ENCODE measurements at places on chromosomes 6 and 20.
A peak's percentile ranks its signal among the peaks of the same experiment; 100 is the strongest.

GRCh38 chr20:57717797-57718196, 8.0 kb upstream of the PMEPA1 start:
- no peak for DNase-seq

DNA sequence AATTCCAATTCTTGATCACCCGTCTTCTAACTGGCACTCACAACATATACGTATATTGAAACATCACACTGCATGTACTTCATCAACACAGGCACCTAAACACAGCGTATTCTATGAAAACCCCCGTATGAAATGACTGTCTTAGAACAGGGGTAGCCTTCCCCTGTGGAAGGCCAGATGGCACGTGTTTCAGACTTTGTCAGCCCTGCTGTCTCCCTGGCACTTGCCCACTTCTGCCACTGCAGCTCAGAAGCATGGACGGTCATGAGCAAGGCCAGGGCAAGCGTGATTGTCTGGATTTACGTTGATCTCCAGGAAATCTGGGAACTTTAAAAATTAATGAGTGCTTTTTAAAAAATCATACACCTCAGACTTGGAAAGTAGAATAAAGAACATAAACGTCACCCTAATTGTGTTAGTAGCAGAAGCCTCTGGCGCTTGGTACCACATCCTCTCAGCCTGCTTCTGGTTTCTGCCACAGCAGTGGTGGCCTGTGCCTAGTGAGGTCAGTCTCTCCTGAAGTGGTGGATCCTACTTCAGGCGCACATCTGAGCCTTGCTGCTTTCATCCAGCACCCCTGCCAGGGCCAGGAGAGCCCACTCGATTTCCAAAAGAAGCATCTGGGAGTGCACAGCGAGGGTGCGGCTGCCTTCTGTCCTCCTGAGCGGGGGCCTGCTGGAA, 18.3 kb downstream of the PDE10A start:
- no peak for DNase-seq

GRCh38 chr6:12403947-12404647, 113.9 kb downstream of the EDN1 start:
- DNase-seq: no peak

GRCh38 chr20:728256-728944, 39.9 kb downstream of the SLC52A3 start:
- DNase-seq: peak; percentile 51

DNA sequence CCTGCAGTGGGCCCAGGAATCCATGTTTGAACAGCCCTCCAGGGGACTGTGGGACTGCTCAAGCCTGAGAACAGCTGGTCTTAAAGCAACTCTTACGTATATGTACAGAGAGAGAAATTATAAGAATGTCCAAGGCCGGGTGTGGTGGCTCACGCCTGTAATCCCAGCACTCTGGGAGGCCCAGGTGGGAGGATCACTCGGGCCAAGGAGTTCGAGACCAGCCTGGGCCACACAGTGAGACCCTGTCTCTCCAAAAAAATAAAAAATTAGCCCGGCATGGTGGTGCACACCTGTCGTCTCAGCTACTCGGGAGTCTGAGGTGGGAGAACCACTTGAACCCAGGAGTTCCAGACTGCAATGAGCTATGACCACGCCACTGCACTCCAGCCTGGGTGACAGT, 134.0 kb downstream of the DTNBP1 start:
- DNase-seq: no peak

- no peak for DNase-seq
Measured at GRCh38 chr6:134449781-134450180, 131.9 kb upstream of the SGK1 start.

- DNase-seq: no peak
Measured at GRCh38 chr6:29590218-29590808, 5.4 kb downstream of the OR2H2 start.

DNA sequence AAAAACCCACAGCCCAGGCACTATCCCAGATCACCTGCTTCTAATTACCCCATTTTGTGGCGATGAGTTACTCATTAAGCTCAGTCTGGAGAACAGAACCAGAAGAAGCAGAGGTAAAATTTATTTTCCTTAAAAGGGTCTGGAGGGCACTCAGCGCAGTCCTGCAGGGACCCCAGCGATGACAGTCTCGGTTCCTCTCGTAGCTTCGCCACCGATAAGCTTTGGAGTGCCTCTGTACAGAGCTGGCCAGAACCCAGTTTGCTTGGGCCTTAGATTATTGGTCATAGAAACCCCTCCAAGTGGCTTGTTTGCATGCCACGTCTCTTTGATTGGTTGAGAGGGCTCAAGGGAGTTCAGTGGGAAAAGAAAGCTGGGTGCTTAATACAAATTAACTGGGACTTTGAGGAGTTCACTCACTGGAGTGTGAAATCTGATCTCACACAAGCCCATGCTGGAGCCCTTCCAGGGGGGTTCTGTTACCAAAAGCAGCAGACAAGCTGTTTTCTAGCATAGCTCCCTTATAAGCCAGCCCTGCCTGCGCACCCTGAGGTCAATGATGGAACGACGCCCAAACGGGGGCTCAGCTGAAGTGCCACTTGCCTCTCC, 158.5 kb upstream of the ARID1B start:
- DNase-seq: no peak

DNA sequence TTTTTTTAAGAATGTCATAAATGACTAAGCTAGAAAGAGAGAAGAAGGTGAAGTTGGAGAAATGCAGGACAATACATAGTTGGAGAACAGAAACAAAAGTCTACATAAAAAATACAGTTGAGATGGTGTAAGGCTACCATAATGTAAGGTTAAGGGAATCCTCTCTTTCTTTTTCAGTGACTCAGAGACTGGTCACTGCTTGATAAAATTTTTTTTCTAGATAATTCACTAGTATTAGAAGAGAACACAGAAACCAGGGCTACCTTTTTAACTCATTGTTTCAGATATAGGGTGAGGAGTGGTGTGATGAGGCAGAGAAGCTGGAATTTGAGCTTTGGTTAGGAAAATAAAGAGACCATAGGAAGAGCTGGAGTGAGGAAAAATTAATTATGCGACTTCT, 18.2 kb upstream of the EDN1 start:
- no peak for DNase-seq

DNA sequence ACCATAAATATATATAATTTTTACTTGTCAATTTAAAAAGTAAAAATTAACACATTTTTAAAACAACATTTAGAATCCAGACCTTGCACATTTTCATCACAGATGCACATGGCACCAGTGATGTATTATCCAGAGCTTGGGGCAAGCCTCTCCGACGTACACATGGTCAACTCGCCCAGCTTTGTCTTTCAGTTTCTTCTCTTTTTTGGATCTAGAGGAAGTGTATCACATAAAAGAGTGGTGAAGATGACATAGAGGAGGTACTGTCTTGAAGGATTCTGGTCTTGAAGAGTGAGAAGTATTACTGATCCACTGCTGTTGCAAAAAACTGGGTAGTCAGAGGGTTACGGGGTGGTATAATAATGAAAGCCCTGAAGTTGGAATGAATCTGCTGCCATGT, 46.9 kb upstream of the TAB2 start:
- DNase-seq: no peak

DNA sequence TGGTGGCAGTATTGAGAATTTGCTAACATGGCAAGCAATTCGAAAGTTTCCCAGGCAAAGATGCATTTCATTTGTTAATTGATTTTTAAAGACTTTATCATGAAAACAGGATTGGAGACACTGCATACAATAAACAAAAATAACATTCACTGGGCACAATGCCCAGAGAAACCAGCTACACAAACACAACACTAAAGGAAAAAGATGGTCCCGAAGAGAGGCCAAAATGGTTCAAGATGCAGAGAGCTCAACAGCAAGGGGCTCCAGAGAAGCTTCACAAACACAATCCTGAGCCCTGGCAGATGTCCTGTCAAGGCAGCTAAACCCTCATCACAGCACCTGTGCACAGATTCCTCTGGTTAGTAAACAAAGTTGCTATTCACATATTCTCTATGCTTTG, 79.3 kb downstream of the INSM1 start:
- DNase-seq: no peak

- no peak for DNase-seq
Measured at GRCh38 chr20:14445310-14445709, 107.9 kb upstream of the FLRT3 start.

DNA sequence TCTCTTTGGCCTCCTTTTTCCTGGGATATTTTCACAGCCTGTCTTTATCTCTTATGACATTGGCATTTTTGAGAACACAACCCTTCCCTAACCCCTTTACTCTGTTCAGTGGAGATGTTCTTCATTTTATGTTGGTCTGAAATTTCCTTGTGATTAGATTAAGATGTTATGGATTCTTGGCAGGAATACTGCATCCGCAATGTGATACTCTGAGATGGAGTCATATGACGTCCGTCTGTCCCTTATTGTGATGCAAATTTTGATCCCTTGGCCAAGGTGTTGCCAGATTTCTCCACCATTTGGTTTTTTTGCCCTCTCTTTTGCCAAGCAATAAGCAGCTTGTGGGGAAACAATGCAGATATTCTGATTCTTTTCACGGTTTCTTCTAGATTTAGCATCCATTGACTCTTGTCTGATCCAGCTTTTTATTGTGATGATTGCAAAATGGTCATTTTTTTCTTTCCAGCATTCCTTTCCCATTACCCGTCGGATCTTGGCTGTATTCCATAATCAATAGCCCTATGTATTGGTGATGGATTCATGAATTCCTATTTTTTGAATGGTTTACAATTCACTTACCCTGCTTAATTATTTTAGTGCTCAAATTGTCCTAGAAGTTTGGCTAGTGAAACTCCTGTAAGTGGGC, 85.1 kb downstream of the NCOA3 start:
- no peak for DNase-seq

DNA sequence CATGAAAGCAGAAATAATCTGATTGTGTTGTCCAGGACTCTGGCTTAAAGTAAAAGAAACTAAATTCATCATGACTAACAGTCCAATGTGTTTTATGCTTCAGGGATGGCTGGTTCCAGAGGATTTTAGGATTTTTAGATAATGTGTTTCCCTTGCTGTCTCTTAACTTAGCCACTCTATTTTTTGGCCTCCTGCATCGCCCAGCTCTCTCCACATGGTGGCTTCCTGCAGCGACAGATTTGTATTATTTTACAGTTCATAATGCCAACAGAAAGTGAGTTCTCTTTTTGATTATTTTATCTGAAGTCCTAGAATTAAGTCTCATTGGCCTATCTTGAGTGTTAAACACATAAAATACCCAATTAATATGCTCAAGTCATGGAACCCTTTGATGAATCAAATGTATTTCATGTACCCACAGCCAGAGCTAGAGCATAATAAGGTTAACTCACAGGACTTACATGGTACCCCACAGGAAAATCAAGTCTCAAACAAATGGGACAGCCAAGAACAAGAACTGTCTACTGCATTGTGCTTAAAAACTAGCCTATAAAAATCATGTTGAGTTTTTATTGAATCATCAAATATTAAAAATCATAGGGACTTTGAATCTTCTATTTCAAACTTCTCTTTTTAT, 582.5 kb downstream of the DOK5 start:
- DNase-seq: no peak

GRCh38 chr6:158061361-158061708, 79.7 kb downstream of the SYNJ2 start:
- no peak for DNase-seq

DNA sequence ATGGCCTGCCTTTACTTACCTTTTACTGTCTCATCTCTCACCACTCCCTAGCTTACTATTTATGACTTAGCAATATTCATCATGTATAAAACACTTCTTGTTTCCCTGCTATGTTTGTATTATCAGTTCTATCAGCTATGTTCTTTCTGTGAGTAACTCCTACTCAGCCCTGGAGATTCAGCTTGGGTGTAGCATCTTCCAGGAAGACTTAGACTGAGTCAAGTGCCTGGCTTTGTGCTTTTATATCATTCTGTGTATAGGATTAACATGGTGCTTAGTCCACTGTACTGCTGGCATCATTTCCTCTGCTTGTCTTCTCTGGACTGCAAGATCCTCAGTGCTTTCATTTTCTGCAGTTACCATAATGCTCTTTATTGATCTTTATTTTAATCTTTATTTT, 257.8 kb downstream of the BTBD3 start:
- DNase-seq: no peak

GRCh38 chr20:61253264-61253639, 1.2 kb downstream of the CDH4 start:
- no peak for DNase-seq

- DNase-seq: no peak
Measured at GRCh38 chr6:25726122-25726911, 28.2 kb upstream of the SLC17A4 start.
